CD4-positive, alpha-beta T cell treated with Interferon gamma for 1 hour (primary cell): ENCODE measurements at places on chromosomes 1 and 21.
A peak's percentile ranks its signal among the peaks of the same experiment; 100 is the strongest.

DNA sequence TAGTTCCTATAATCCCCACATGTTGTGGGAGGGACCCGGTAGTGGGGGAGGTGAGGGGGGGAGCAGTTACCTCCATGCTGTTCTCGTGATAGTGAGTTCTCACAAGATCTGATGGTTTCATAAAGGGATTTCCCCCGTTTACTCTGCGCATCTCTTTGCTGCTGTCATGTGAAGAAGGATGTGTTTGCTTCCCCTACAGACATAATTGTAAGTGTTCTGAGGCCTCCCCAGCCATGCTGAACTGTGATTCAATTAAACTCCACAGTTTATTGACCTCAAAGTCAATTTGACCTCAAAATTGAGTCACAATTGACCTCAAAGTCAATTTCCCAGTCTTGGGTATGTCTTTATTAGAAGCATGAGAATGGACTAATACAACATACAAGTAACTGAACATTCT lies 19.7 kb downstream of the DPH5 start:
- DNase-seq, result no peak

DNA sequence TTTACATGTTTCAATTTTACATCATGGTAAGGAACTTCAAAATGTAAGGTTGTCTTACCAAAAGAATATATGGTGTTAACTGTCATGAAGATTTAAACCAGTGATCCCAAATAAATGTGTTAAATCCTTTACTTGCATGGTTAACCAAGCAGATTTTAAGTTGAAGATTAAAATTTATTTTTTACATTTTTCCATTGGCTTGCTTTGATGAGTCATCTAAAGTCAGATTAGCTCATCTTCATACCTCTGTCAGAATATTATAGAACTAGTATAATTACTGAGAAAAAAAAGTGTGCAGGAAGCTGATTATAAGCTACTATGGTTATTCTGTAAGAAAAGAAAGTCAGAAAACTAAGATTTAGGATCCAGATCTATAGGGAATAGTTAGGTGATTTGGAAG lies 95.3 kb upstream of the DPH5 start:
- DNase-seq, result no peak

DNA sequence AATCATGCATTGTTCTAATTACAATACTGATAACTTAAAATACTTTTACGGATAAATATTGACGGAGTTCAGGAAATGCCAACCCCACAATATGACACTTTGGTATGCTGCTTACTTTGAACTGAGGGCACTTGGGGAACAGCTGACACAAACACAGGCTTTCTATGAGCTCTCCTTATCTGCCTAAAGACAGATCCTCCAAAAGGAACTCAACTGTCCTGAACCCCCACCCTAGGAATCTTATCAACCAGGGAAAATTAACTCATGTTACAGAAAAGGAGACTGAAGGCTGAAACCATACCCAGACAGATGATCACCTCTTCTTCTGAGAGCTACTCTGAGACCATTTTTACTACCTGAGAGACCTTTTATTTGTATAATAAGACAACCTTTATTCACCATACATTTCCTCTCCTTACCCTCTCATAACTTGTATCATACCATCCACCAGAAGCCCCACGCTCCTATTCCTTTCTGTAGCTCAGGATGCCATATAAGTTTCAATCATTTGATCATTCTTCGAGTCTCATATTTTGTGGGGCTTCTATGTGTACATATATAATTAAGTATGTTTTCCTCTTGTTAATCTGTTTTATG lies 239.5 kb downstream of the FAF1 start:
- DNase-seq, result no peak

DNA sequence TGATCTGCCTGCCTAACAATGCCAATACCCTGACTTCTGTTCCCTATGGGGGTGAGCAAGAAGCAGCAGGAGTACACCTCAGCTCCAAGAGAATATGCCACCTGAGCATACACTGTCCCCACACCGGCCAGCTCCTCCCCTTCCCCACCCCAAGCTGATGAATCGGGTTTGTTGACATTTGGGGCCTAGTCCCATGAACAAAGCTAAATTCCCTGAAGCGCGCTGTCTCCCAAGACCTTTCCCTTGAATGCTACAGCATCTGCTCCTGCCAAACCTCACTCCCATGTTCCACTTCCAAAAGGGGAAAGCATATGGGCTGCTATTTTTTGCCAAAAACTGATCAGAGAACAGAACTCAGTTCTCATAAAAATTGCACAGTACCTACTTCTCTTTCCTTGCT lies 220.4 kb upstream of the CAMK1G start:
- DNase-seq, result no peak

- no peak for DNase-seq
Observed at GRCh38 chr1:114587203-114587991, 6.0 kb upstream of the BCAS2 start.

DNA sequence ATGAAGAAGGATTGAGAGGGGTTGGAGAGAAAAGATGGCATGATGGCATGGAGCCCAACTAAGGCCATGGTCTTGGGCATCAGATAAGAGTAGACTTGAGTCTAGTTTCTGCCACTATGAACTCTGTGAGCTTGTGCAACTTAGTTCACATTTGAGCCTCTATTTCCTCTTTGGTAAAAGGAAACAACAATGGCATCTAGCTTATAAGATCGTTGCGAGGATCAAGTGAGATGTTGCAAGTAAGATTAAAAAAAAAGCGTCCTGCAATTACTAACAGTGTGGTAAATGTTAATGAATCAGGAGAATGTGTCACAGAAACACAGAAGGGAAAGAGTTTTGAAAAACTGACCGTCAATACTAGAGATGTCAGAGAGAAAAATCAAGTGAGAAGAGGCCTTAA lies 202.9 kb upstream of the FGGY start:
- DNase-seq, result no peak

GRCh38 chr1:187471555-187471954 lies 642.8 kb downstream of the PLA2G4A start:
- DNase-seq, result no peak

- no peak for DNase-seq
Observed at GRCh38 chr1:14519976-14520375, 78.5 kb upstream of the KAZN start.

DNA sequence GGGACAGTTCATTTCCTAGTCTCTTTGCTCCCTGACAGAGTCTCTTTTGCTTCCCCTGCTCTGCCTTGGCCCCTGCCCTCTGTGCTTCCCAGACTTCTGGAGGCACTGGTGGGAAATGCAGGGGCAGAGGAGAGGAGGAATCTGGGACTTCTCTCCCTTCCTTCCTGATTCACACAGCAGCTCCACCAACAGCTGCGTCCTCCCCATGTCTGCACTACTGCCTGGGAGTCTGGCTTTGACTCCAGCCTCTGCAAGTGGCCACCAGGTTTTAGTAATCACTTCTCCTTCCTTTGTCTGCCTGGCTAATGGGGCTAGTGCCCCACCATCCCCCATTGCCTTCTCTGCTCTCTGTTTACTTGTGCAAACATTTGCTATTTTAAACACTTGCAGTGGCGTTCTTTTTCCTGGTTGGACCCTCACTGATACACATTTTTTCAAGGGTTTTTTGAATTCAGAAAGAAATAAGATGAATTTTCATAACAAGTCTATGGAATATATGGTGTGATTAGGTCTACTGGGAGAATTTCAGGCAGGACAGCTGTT lies 21.9 kb downstream of the FASLG start:
- DNase-seq, result no peak

DNA sequence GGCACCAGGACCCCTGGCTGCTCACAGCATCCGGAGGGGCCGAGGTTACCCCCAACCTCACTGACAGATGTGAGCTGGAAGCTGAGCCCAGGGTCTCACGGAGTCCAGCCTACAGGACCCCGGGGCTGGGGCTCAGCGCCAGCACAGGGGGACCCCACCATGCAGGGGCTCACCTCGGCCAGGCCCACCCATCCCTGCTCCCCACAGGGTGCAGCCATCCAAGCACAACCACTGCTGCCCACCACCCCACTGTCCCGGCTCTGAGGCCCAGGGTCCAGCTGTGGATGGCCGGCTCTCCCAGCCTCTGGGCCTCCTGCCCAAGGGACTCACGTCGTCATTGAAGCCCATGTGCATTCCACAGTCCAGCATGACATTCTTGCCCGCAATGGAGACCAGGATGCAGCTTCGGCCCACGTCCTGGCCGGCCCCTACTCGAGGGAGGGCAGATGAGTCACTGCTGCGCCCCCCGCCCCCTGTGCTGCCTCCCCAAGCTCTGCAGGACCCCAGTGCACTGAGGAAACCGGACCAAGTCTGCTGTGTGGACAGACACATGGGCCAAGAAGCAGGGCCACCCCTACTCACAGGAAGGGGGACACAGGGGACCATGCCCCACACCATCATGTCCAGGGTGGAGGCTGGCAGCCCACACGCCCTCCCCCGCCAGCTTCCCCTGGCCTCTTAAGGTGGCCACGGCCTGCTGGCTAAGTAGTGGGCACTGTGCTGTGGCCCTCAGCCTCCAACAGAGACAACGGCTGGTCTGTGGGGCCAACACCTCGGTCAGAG lies 3.6 kb downstream of the INTS11 start:
- no peak for DNase-seq

GRCh38 chr1:37353871-37354270 lies 120.5 kb upstream of the ZC3H12A start:
- DNase-seq, result no peak

DNA sequence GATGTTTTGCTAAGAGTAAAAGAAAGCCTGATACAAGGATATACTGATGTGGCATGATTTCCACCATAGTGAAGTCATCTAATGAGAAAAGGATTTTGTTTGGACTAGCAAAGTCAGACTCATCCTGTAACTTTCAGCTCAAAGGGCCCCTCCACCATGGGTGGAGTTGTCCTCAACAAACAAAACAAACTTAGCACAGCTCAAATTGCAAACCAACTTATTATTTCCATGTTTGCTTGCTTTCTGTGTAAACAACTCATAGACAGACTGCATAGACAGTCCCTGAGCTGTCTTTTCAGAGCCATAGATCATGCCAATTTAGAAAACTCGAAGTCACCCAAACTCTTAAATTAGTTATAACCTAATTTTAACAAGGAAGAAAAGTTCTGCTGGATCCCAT lies 69.4 kb upstream of the VAV3 start:
- DNase-seq, result no peak

- DNase-seq, result no peak
Observed at GRCh38 chr1:19328486-19328885, 16.4 kb downstream of the SLC66A1 start.

DNA sequence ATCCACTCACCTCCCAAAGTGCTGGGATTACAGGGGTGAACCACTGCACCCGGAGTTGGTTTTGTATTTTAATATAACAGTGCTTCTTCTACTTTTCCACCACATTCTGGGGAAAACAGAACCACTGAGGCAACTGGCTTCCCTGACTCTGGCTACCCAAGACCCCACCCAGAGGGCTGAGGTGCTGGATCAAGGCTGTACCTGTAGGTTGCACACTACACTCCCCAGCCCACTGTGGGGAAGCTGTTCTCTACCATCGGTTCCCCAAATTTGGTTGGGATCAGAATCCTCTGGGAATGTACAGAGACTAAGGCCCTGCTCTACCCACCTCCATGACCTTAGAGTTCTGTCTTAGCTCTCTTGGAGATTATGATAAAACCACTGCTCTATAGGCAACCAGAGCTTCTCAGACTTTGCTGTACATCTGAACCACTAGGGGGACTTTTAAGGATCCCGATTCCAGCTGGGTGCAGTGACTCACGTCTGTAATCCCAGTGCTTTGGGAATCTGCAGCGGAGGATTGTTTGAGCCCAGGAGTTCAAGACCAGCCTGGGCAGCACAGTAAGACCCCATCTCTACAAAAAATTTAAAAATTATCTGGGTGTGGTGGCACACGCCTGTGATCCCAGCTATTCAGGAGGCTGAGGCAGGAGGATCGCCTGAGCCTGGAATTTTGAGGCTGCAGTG lies 51.6 kb downstream of the GNG4 start:
- no peak for DNase-seq

GRCh38 chr21:28770867-28771661 lies 221.6 kb downstream of the LTN1 start:
- no peak for DNase-seq

DNA sequence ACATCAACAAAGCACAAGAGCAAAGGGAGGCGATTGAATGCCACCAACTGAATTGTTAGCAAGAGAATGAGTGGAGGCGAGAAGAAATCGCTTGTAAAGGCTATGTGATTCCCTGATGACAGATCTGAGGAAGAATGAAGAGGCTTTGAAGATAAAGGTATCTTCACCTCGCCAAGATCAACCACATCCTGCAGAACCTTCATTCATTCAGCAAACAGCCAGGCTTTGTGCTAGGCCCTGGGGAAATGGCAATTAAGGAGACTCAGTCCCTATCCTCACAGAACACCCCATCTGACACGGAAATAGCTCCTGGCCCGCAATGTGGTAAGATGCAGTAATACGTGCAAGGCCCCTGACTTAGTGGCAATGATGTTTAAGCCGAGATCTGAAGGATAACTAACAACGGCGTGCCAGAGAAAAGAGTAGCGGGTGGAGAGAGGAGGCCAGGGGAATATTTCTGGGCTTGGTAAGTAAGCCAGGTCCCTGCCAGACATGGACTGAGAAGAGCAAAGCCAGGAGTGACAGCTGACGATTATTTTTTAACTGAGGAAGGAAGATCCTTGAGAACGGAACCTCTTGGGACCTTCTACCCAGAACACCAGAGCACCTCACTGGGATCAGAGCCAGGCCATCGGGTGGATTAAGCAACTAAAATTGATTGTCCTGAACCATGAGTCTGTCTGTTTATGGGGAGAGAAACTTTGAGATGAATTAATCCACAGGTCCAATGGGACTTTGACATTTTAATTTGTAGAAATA lies 4.6 kb upstream of the VSIG8 start:
- no peak for DNase-seq

DNA sequence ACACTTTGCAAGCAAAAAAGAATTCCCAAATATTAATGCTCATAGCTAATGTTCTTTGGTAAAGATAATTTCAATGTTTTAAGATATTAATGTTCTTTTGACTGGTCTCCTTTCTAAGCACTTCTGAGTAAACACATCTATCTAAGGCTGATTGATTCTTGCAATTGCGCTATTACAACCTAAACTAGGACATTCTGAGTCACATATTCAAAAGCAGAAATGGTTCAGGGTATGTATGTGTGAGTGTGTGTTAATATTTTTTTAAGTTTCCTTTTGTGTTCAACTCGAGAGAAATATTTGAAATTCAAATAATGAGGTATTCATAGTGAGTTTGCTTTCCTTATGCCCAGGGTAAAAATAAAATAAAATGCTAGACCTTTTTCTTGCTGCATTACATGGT lies 203.6 kb upstream of the GRIK3 start:
- no peak for DNase-seq

GRCh38 chr1:24735156-24735508 lies 10.1 kb upstream of the CLIC4 start:
- DNase-seq, result no peak

DNA sequence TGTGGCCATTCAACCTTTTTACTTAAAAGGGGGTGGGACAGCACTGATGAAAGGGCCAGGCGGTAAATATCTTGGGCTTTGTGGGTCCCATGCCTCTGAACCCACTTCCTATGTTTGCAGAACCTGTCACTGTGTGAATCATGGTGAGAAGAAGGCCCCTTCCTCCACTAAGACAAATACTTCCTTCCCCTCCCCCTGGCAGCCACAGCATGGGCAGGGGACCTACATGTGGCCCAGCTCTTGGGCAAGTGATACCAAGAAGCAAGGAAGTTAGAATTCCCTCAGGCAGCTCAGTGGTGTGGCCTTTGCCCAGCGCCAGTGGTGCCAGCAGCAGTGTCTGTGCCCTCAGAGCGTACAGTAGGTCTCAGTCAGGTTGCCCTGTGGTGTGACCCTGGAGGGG lies 168.6 kb downstream of the TRIM33 start:
- DNase-seq, result peak; percentile 44
